ENCODE measurements at places on chromosomes 7 and 10.

- DNase-seq = no peak
These were observed 920.8 kb upstream of the CELF2 start for GRCh38 chr10:10096898-10097297.

DNA sequence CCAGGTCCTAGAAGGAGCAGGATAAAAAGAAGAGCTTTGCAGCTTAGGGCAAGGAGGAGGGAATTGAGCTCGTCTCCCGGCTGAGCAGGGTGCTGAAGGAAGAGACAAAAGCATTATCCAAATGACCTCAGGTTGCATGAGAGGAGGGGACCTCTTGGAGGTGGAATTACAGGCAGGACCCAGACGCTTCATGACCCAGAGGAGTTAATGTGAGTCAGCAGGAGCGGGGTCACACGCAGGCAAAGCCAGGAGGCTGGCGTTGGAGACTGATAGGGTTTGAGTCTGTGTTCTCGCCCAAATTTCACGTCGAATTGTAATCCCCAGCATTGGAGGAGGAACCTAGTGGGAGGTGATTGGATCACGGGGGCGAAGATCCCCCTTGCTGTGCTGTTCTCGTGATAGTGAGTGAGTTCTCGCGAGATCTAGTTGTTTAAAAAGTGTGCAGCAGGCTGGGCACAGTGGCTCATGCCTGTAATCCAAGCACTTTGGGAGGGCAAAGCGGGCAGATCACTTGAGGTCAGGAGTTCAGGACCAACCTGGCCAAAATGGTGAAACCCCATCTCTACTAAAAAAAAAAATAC lies 63.7 kb upstream of the AUTS2 start:
- DNase-seq = no peak

DNA sequence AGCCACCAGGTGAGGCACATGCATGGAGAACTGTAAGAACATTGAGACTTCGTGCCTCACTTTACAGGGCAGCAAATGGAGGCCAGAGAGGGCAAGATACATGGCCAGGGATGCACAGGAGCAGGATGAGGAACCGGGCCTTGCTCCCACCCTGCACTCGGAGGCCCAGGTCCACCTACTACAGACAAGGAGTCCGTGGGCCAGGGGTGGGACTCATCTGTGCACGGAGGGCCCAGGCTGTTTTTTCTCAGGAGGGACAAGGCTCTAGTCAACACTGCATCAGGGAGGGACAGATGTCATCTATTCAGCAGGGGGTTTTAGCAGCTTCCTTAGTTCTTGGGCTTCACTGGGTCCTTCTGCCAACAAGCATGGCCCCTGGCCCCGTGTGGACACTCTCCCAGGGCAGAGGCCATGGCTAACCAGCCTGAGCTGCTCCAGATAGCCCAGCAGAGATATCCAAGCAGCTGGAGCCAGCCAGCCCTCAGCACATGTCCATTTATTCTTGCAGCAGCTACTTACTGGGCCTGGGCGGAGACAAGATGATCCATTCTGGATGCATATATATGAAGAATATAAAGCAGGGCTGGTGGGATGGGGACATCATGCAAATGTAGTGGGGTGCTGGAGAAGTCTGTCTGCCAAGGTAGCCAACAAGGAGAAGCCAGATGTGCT lies 134.5 kb upstream of the RET start:
- no peak for DNase-seq

- DNase-seq = no peak
These were observed 57.4 kb upstream of the SVIL start for GRCh38 chr10:29692121-29692539.

- DNase-seq = no peak
These were observed 78.1 kb downstream of the INHBA start for GRCh38 chr7:41624818-41625217.

GRCh38 chr10:58348571-58349033 lies 13.8 kb downstream of the UBE2D1 start:
- no peak for DNase-seq

DNA sequence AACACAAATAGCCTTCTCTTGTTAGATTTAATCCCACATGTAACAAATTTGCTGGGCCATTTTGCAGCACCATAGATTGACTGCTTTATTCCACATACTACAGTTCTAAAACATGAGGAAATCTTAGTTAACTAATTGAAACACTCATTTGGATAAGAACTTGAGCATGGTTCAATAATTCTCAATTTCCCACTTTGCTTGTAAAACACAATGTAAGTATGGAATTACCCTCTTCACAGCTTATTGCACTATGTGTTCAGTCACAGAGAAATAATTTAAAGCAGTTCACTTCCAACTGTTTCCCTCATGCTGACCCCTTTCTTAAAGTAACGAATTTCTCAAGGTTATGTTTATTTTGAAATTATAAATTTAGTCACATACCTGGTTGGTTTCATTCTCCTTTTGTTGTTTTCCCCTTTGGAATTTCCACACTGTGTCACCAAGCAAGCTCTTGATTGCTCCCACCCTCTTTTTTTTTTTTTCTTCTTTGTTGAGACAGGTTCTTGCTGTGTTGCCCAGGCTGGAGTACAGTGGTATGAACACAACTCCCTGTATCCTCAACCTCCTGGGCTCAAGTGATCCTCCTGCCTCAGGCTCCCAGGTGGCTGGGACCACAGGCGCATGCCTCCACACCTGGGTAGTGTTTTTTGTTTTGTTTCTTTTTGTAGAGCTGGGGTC lies 425.4 kb downstream of the EXOC4 start:
- DNase-seq = no peak

GRCh38 chr7:36303202-36304098 lies 86.2 kb upstream of the ANLN start:
- no peak for DNase-seq

- no peak for DNase-seq
These were observed 455.7 kb downstream of the DGKB start for GRCh38 chr7:14446829-14447228.

DNA sequence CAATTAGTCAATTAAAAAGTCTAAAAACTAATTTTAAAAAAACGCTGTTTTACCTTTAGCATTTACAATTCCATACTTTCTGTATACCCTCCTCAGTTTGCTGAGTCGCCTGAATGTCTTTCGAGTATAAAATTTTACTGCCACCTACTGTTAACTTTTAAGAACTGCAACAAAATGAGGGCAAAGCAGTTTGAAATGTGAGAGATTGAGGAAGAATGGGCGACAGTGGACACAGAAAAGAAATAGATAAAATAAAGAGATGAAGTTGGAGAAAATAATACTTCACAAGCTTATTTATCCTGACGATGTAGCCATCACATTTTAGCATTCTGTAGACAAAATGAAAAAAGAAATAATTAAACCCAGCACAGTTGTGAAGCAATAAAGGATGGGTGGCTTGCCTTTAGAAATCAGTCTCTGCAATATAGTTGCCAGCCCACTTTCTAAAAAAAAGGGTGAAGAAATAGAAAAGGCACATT lies 110.8 kb upstream of the PTN start:
- DNase-seq = no peak

DNA sequence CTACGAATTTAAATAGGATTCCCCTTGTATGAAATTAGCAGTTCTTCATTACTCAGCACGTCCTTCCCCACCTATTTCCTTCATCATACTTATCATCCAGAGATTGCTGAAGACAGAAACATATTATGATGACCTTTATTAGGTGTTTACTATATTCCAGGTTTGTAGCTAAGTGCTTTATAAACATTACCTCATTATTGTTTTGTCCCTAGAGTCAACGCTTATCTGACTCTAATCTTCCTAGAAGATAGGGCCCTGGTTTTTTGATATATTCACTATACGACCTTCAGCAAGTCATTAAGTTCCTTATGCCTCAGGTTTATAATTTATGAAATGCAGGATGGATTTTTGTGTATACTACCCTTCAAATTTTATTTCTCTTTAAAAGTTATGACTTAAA lies 36.8 kb upstream of the NRP1 start:
- DNase-seq = no peak

- no peak for DNase-seq
These were observed 60.3 kb upstream of the FEZF1 start for GRCh38 chr7:122364761-122365280.

GRCh38 chr7:152594801-152595200 lies 81.1 kb downstream of the XRCC2 start:
- no peak for DNase-seq

GRCh38 chr7:11436773-11437524 lies 395.0 kb downstream of the THSD7A start:
- DNase-seq = no peak

Data from GM12891 (cell line).